ENCODE measurements at places on chromosomes 6 and 20.

GRCh38 chr6:157732007-157732406 is 91.0 kb upstream of the SNX9 start:
- DNase-seq = no peak

DNA sequence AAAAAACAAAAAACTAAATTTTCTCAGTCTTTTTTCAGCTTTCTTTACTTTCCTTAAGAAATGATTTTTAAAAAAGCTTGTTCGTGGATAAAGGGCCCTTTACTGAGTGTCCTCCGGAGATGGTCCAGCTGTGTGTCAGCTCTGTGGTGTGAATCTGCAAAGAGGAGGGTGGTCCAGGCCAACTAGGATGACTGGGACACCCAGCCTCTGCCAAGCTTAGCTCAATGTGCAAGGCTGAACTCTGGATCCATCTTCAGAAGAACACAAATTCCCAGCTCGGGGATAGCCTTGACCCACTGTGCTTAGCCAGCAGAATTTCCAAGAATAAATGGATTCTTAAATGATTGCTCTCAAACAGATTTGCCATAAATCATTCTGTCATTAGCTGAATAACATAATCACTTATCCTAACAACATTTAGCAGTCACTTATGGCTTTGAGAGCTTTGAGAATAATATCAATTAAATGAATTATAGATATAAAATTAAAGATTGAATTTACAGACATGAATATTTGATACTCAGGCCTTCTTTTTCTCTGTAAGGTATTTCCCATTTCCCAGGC is 14.2 kb upstream of the CALHM5 start:
- no peak for DNase-seq

DNA sequence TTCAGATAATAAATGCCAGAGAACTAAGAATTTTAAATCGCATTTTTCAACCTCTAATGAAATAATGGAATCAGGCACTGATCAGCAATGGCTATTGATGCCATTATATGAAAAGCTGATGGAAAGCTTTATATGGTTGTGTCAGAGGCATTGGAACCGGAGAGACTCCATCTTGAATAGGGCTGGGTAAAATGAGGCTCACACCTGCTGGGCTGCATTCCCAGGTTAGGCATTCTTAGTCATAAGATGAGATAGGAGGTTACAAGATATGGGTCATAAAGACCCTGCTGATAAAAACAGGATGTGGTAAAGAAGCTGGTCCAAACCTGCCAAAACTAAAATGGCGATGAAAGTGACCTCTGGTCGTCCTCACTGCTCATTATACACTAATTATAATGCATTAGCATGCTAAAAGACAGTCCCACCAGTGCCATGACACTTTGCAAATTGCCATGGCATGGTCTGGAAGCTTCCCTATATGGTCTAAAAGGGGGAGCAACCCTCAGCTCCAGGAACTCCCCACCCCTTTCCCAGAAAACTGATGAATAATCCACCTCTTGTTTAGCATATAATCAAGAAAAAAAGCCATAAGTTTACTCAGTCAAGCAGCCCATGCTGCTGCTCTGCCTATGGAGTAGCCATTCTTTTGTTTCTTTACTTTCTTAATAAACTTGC is 40.2 kb upstream of the CD83 start:
- no peak for DNase-seq

DNA sequence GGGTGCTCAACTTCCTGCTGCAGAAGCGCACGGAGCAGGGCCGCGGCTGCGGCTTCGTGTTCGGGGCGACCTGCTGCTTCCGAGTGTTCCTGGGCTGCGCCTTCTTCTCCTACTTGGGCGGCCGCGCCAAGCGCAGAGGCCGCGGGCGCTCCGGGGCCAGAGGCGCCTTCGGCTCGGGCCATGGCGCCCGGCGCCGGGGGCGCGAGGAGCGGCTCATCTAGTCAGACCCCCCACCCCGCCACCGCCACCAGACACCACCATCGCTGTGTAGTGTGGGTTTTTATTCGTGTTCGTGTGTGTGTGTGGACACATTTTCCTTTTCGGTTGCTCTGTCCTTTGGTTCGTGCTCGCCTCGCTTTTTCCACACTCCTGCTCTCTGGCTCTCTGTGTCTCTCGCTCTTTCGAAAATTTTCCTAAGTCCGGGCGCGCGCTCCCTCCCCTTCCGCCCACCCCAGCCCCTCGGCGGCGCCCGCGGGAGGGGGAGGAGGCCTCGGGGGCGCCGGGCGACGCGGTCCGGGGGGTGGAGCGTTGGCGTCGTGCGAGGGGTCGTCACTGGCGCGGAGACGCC is 38.1 kb downstream of the GNAS start:
- no peak for DNase-seq

DNA sequence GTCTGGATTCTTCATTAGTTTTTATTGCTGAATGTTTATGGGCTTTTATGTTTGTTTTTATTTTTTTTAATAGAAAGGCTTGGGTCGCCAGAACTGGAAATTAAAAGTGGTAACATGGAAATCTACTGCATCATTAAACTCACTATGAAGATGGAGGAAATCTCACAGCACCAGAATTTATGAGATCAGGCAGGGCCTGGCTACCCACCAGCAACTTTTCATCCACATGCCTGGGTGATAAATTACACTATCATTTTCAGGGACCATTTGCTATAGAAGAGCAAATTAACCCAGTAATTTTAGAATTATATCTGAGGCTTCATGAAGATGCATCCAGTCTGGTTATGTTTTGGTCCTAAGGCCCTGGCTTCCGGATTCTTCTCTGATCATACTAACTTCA is 57.8 kb upstream of the PLCB4 start:
- DNase-seq = no peak

DNA sequence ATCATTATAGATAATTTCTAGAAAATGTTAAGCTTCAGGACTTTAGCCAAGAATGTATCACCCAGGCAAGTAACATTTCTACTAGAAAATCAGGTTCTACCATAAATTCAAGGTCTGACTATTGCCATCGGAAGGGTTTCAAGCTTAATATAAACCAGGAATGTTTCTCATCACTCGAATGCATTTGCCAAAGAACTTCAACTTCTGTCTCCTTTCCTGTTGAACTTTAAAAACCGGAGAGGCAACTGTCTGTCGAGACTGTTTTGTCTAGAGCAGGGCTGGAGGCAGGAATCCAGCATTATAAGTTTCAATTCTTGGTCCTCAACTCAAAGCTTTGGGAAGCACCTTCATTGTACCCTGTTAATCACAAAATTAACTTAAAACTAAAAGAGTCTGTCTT is 264.7 kb downstream of the ZNF217 start:
- DNase-seq = no peak

- DNase-seq = no peak
These were observed 82.0 kb downstream of the EZR start for GRCh38 chr6:158737082-158737709.

GRCh38 chr6:169184419-169184818 is 69.2 kb downstream of the THBS2 start:
- no peak for DNase-seq

DNA sequence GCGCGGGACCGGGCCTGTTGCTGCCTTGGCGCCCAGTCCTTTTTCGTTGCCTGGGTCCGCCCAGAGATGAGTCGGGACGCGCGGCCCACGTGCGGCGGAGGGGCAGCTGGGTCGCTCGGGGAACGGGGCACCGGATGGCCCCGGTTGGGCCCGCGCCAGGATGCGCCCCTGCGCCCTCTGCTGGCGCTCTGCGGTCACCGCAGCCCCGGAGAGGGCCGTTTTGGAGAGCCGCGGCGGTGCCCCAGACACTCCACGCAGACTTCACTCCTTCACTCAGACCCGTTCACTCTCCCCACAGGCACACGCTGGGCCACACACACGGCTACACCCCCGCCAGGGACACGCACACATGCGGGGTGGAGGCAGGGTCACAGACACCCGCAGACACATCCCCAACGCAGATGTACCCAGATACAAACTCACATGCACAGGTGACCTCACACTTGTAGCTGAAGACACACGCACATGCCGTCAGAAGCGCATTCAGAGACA is 38.8 kb downstream of the SRC start:
- DNase-seq = no peak

- DNase-seq = no peak
These were observed 31.4 kb downstream of the STK38 start for GRCh38 chr6:36515844-36516243.
